Activated CD8-positive, alpha-beta memory T cell treated with anti-CD3 and anti-CD28 coated beads for 1 hour (primary cell): ENCODE measurements at places on chromosomes 16 and 17.
A peak's percentile ranks its signal among the peaks of the same experiment; 100 is the strongest.

- DNase-seq: no peak
Observed at GRCh38 chr17:7982173-7982572, 20.2 kb upstream of the GUCY2D start.

DNA sequence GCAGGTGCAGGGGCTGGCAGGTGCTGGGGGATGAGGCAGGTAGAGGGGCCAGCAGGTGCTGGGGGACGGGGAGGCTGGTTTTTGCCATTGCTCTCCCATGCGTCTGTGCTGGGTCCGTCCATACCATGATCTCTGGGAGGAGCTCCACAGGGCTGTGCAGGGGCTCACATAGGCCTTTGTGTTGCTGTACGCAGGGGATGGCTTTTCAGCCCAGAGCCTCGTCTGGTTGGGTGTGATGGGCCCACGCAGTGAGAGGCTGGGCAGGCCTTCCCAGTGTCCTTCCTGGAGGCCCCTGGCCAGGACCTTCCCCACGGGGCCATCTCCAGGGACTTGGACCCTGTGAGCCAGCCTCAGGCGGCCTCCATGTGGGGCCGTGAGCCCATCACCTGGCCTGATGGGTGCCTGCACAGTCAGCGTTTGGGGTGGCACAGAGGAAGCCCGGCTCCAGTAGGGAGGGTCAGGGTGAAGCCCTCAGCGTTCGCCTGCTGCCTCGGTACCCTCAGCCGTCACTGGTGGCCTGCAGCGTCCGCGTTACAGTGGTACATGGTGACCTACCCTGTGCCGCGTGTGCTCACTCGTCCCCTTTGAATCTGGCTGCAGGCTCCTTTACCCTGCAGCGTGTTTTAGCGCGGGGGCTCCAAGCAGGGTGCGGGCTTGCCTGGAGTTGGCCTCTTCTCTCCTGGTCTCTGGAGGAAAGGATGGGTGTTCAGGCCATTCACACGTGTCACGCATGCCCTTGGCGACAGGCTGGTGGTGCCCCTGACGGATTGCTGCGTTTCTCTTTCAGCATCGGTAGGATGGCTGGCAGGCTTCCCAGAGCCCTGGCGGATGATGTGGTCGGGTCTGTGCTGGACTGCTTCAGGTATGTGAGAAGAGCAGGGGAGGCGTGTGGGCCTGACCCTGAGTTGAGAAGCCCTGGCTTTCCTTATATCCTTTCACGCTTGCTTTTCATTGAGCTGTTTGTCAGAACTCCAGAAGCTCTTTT is 30.6 kb downstream of the ZNF750 start:
- no peak for DNase-seq

- DNase-seq: no peak
Observed at GRCh38 chr17:42113293-42114069, 967 bp upstream of the DHX58 start.

GRCh38 chr17:63956296-63956920 is 16.3 kb downstream of the SCN4A start:
- no peak for DNase-seq

- no peak for DNase-seq
Observed at GRCh38 chr17:77445760-77446532, 305.2 kb downstream of the SEC14L1 start.

DNA sequence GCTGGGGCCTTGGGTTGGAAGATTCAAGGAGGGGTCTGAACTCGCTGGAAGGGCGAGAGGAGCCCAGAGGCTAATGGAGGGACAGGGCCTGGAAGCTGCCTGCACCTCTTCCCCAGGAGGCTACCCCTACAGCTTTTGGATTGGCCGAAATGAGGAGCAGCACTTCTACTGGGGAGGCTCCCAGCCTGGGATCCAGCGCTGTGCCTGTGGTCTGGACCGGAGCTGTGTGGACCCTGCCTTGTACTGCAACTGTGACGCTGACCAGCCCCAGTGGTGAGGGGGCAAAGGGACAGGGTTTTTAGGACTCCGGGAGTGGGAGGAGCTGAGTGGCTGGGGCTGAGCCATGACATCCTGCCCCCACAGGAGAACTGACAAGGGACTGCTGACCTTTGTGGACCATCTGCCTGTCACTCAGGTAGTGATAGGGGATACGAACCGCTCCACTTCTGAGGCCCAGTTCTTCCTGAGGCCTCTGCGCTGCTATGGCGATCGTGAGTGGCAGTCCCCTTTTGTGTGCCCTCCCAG is 8.8 kb downstream of the CNTNAP1 start:
- no peak for DNase-seq

- DNase-seq: no peak
Observed at GRCh38 chr16:11049396-11050059, 105.2 kb downstream of the CLEC16A start.

- DNase-seq: no peak
Observed at GRCh38 chr17:869086-869485, 86.9 kb downstream of the MRM3 start.

DNA sequence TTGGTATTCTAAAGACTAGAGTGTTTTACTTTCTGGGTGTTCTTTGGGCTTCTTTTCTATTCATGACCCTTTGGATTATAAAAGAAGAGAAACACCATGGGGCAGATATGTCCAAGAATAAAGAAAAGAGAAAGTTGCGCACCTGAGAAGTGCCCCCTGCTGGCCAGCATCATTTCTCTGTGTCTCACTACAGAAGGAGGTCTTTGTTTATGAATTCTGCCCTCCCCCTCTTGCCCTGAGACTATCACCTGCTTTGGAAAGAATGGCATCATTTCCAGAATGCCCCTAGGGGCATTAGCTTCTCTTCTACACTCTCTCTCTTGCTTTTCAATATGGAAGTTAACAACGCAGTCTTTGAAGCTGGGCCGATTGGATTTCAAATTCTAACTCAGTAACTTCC is 45.0 kb downstream of the CDH13 start:
- peak; percentile 14 for DNase-seq

- peak; percentile 64 for DNase-seq
Observed at GRCh38 chr16:3509470-3509928, 8.7 kb downstream of the CLUAP1 start.

GRCh38 chr17:5508810-5509209 is 22.4 kb downstream of the MIS12 start:
- DNase-seq: no peak

DNA sequence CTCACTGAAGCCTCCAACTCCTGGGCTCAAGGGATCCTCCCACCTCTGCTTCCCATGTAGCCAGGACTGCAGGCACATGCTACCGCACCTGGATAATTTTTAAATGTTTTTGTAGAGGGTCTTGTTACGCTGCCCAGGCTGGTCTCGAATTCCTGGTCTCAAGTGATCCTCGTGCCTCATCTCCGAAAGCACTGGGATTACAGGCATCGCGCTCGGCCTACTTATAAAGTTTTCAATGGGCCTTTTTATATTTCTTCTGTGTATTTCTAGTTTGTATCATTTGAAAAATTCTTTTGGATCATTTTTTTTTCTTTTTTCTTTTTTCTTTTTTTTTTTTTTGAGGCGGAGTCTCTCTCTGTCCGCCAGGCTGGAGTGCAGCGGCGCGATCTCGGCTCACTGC is 7.3 kb upstream of the TLCD3A start:
- DNase-seq: no peak

GRCh38 chr17:65495122-65496055 is 66.1 kb downstream of the AXIN2 start:
- no peak for DNase-seq

DNA sequence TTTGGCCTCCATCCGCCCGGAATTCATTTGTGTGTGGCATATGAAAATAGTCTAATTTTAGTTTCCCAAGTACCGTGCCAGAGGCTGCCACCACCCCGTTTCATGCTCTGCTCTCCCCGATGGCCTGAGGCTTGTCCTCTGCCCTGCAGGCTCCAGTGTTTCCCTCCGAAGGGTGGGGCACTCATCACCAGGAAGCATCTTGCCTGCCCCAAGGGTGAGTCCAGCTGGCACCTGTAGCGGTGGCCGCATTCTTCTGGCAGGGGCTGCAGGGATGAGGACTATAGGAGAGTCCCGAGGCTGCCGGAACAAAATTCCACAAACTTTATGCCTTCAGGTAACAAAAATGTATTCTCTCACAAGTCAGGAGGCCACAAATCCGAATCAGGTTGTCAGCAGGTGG is 23.1 kb upstream of the CMIP start:
- DNase-seq: no peak

- DNase-seq: no peak
Observed at GRCh38 chr16:69931631-69932030, 19.5 kb upstream of the CLEC18A start.

- DNase-seq: peak; percentile 45
Observed at GRCh38 chr17:34420254-34420766, 57.3 kb upstream of the CCL1 start.

- DNase-seq: no peak
Observed at GRCh38 chr16:68272507-68273209, 8.3 kb downstream of the SLC7A6 start.

DNA sequence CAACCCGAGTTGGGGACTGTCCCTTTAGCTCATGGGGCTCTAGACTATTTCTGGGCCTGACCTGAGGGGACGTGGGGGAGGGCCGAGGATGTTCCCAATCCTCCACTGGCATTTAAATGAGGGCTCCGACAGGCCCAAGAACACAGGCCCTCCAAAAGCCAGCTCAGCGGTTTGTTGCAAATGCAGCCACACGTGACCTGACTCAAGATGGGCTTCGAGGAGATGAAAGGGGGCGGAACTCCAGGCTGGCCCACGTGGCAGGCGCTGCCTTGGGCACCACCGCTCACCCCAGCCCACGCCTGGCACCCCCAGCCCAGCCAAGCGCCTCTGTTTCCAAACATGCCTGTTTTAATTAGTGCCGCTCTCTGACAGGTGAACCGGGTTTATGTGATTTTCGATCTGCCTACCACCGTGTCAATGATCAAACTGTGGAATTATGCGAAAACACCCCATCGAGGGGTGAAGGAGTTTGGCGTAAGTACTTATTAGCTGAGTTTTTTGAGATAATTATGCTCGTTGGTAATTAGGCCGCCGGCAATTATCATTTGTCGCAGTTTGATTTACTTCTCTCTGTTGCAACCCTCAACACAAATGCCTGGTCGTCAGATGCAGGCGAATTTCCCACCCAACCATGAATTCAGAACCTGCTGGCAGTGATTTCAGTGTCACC is 226.7 kb downstream of the KATNIP start:
- DNase-seq: no peak

DNA sequence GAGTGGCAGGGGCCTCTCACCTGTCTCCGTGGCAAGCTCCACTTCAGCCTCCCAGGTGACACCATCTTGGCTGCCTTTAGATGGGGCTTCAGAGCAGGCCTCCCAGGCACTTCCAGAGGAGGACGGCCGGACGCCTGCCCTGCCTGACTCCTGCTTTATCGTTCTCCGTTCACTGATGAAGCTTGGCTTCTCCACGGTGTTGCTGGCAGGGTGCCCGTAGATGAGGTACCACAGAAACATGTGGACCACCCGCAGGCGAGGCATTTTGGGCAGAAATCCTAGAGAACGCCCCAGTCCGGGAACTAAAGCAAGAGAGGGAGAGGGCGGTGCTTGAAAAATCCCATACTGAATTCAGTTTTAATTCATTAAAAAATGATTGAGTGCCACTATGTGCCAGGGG is 54.5 kb downstream of the GTF3C1 start:
- no peak for DNase-seq

DNA sequence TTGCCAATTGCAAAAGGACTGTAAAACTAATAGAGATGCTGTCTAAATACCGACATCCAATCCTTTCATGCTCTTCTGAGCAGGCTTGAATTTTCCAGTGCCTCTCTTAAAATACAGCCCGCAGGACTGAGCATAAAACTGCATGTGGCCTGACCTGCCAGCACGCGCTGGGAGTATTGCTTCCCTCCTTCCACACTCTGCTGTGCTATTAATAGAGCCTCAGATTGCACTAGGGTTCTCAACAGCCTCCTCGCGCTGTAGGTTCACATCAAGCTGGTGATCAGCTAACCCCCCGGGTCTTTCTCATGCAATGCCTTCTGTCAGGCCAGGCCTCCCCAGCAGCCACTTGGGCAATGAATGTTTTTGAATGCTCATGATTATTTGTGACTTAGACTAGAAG is 14.2 kb upstream of the MSI2 start:
- no peak for DNase-seq

DNA sequence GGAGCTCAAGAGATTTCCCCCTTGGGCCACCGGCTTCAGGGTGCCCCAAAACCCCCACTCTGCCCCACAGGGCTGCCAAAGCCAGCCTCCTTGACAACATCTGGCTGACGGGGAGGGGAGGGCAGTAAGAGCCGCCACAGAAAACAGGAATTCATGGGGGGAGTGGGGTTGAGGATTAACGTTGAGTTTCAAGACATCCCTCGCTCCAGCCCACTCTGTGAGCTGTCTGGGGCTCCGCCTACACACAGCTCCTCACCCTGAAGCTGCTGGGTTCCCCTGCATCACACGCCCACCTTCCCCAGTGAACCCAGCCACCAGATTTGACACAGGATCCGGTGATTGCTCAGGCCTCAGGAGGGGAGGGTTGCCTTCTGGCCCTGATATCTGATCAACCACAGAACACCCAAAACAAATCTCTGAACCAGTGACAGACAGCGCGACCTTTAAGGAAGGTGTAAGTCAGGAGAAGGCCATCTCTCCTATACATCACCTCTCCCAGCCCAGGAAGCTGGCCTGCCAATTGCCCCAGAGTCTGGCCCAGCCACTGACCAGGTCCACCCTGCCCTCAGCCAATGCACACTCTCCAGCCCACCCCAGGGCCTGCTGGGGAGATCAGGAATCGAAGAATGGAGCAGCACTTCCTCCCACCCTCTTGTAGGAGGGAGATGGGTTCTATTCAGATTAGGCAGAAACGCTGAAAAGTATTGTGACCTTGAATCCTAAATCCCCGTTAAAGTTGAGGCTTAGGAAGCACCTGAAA is 132.1 kb downstream of the CLEC16A start:
- DNase-seq: no peak

GRCh38 chr16:85768199-85768598 is 17.3 kb upstream of the C16orf74 start:
- no peak for DNase-seq

DNA sequence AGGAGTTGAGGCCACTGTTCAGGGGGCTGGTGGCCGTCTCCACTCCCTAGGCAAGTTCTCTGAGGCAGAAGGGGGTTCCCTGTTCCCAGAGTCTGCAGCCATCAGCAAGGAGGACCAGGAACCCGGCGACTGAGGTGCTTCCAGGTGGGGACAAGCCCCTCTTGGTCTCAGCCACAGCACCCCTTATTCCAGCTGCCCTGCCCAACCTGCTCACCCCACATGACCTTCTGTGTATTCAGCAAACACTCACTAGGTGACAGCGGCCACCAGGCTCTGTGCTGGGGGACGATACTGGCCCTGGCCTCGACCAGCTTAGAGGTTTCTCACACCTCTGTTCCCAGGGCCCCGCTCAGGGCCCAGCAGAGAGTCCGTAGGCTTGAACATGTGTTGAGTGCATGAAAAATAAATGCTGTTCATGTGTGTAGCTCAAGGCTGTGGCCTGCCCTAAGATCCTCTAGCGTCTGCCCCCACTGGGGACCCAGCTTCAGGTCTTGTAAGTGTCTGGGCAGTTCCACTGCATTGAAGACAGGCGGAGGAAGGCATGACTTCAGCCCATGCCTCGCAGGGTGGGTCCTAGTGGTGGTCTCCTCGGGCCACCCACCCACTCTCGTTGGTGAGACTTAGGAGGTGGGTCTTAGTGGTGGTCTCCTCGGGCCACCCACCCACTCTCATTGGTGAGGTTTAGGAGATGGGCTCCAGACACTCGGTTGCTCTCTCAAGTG is 44.2 kb downstream of the NT5M start:
- no peak for DNase-seq
